A549 (cell line): ENCODE measurements at places on chromosomes 2 and 18.

- no peak for DNase-seq
These were observed 151.4 kb upstream of the SIX3 start for GRCh38 chr2:44789971-44790721.

- DNase-seq, result no peak
These were observed 596.9 kb downstream of the DCC start for GRCh38 chr18:52936931-52937330.

GRCh38 chr18:74819433-74820059 lies 221.9 kb downstream of the ZNF407 start:
- peak; percentile 14 for DNase-seq

DNA sequence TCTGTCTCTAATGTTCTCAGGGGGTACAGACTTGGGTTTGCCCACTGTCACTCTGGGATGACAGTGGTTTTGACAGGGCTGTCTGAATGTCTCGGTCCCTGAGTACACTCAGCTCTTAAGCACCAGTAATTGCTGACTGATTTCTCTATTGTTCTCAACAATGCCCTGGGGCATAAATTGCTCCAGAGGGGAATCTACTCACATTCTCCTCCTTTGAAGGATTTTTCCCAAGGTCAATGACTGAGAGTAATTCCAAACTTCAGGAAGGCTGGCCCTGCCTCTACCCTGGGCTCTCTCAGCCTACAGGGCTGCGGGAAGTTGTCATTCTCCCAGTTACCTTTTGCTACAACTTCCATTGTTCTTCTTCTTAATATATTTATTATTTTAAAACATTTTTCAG lies 36.5 kb downstream of the MC2R start:
- DNase-seq, result no peak

DNA sequence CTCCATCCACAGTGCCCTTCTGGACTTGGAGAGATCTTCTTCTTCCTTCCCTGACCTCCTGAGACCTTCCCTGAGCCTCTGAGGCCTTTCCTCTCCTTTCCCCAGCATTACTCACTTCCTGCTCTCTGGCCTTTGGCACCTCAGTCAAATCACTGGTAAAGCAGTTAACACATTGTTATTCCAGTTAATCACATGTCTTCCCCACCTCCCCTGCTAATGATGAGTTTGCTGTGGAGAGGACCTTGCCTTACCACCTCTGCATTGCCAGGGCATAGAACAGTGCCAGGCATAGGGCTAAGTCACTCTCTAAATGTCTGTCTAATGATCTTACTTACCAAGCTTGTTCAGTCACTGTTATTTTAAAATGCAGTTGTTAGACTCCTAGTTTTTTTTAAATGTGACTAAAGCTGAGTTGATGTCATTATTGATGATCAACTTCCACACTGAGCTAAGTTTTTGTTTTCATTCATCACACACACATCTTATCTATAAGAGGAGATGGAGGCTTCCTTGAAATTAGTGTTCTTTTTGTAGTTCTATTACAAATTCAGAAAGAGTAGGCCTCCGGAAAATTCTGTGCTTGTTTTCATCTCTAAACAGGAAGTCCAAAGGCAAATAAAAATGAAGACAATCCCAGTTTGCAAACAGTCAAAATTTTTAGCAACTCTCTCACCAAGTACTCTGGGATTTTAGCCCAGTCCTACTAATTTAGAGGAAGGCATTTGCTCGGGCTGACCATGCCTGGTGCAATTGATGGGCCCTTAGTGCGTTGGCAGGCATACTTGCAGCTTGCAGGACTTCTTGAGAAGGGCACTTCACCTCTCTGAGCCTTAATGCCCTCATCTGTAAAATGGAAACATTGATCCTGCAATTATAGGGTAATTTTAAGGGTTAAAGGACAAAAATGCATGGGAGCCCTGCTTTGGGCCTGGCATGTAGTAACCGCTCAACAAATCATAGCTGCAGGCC lies 113.7 kb upstream of the SPRED2 start:
- no peak for DNase-seq
